ENCODE measurements at places on chromosomes 16 and 17. TPM values are rescaled to one million over a fixed set of nuclear protein-coding genes. Genes with fewer than 3 reads are reported as not detected.

TP53TG3D gene
- 0.89 TPM for total RNA-seq

EFTUD2 gene
- 66.9 TPM for total RNA-seq

DNA sequence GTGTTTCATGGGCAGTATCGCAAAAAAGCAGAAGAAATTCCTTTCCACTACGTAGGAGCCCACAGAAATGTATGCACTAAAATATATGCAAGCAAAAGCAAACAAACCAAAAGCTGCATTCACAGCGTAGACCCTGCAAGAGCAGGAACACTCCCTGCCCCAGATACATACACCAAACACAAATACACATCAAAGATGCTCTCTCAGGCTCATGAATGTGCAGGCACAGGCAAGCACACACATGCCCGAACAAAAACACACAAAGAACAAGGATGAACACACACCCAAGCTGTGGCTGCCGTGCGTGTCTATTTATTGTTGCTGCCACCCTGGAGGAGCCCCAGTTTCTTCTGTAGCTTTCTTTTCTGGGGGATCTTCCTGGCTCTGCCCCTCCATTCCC, 1.7 kb downstream of the NUPR1 start:
- no peak for DNase-seq

DNA sequence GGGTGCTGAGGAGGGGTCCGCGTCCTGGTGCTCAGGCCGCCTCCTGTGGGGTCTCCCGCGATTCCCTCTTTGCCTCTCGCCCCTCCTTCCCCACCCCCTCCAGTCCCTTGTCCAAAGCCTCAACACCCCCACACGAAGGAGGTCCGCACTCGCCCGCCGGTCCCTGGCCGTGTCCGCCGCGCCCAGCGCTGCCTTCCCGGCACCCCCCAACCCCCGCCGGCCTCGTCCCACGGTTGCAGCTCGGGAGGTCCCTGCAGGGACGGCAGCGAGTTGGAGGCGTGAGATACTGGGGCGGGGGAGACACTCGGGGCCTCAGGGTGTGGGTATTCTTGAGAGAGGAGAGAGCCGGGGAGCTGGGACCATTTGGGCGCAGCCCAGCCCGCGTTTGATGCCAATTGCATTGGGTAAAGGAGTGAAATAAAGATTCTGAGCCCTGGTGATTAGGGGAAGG, 468 bp downstream of the FLYWCH2 start:
- DNase-seq, result peak; percentile 55

STH gene
- not detected for total RNA-seq

DEXI gene
- total RNA-seq, result 112 TPM

CDK5R1 gene
- 1.4 TPM for total RNA-seq

UQCRC2 gene
- 931 TPM for total RNA-seq

SALL1 gene
- total RNA-seq, result 0.46 TPM

GRCh38 chr17:66038125-66038524, 153.8 kb downstream of the CEP112 start:
- no peak for DNase-seq

CA5A gene
- total RNA-seq, result not detected

DNA sequence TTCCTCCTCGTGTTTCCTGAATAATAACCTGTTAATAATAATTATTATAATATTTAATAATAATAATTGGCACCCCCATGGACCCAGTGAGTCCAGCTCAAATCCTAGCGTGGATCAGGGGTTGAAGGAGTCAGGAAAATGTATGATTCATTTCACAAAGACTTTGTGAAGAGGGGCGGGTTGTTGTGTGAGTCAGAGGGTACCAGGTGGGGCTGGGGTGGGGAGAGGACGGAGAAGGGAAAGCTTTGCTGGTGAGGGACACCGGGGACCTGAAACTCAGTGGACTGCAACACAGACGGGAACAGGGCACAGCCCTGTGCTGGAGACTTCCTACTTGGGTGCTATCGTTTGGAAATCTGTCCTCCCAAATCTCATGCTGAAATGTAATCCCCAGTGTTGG, 3.1 kb upstream of the ADORA2B start:
- DNase-seq, result no peak

DNA sequence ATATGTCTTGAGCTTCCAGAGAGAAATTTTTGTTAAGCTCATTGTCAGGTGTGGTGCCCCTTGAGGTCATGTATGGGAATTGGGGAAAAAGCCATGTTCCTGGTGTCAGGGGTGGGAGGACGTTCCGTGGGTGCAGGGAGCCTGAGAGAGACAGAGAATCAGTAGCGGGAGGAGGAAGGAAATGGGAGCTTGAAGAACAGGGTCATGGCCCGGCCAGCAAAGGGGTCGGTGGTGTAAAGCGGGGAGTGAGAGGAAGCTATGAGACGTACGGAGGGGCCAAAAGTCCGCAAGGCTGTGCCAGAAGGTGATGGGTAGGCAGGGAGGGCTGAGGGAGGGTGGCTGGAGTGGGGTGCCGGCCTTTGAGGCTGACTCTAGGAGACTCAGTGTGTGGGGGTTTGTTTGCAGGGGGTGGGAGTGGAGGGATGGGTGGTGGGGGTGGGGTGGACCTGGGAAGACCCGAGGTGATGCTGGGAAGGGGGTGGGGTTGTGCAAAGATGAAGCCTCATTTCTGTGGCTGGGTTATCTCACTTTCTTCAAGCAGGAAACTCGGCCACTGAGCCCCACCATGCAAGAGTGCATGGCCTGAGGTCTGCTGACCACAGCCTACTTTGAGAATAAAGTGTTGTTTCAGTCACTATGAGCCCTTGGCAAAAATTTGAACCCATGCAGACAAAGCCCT, 63.6 kb downstream of the PLCG2 start:
- DNase-seq, result no peak

DNA sequence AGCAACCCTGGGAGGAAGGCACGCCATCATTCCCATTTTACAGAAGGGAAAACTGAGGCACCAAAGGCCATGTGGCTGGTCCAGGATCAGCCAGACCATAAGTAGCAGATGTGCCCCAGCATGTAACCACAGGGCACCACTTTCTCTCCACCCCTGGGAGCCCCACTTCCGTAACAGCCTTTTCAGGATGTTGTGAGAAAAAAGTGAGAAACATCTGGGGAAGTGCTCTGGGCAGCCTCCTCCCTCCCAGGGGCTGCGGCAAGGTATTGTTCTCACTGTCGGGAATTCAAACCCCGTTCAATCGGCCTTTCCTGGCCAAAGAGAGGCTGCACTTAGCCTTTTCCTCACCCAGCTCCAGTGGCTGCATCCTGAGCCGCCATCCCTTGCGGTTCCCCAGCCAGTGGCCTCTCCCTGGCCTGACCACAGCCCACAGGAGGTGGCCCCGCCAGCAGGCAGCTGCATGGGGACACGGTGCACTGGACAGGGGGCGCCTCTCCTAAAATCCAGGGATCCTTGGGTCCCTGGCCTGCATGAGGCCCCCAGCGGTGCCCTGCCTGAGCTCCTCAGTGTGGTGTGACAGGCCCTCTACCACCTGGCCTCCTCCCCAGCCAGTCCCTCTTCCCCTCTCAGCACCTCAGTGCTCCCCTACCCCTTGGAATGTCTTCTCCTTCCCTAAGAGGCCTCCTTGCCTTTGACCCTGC, 5.7 kb upstream of the CDH5 start:
- no peak for DNase-seq

DNA sequence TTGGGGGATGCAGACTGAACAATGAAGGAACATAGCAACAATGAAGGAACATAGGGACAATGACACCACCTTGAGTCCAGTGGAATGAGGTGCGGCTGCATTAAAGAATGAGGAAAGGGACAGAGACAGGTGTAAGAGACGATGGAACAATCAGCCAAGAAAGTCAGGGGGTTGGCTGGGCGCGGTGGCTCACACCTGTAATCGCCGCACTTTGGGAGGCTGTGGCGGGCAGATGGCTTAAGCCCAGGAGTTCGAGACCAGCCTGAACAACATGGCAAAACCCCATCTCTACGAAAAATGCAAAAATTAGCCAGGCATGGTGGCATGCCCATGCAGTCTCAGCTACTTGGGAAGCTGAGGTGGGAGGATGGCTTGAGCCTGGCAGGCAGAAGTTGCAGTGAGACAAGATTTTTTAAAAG, 13.6 kb upstream of the CBFB start:
- DNase-seq, result no peak

- DNase-seq, result no peak
Measured at GRCh38 chr16:72092832-72093447, 480 bp downstream of the TXNL4B start.

DNA sequence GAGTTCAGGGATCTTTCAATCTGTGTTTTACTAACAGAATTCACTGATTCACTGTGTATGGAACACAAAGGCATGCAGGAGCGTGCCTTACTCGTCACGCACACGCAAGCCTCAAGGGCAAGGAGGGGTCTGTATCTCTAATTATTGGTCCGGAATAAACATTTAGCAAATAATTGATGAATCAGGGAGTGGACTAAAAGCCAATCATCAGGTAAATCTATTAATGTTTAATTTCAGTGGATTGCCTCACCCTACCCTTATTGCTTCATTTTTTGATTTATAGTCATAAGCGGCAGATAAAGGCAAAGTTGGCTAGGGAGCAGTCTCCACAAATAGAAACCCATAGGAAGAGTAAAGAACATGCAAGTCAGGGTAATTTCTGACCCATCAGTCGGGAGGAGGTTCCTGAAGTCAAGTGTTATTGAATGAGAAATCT, 7.4 kb upstream of the HSD17B2 start:
- DNase-seq, result no peak

HIC1 gene
- 19.3 TPM for total RNA-seq

DNA sequence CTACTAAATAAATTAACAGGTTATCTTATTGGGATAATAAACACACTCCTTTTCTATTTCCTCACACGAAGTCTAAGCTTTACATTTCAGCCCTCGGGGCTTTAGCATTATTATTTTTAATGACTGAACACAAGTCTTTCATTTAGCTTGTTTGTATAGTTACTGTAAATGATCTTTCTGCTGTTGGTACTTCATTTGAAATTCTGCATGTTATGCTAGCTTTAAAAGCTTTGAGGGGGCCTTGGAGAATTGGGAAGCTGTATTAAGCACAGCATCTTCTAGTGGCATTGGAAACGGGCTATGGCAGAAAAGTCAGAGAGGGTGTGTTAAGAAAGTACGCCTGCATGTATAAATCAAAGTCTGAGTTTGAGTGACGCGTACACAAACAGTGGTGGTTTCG, 243.7 kb downstream of the FTO start:
- no peak for DNase-seq

GRCh38 chr16:769184-769784, 8.8 kb downstream of the MSLN start:
- no peak for DNase-seq

DNAAF8 gene
- 1.2 TPM for total RNA-seq

GRCh38 chr16:49857423-49858181, 1.7 kb upstream of the ZNF423 start:
- DNase-seq, result peak; percentile 75

- DNase-seq, result no peak
Measured at GRCh38 chr17:58755269-58755576, 431 bp upstream of the PPM1E start.

- DNase-seq, result no peak
Measured at GRCh38 chr16:3924763-3925162, 44.2 kb upstream of the CREBBP start.

GRCh38 chr16:80015566-80015965, 415.0 kb upstream of the MAF start:
- DNase-seq, result no peak

- DNase-seq, result no peak
Measured at GRCh38 chr17:51230306-51230705, 29.5 kb downstream of the MBTD1 start.

- DNase-seq, result no peak
Measured at GRCh38 chr16:8753416-8754054, 43.9 kb downstream of the TMEM186 start.

TMED6 gene
- not detected for total RNA-seq

DNA sequence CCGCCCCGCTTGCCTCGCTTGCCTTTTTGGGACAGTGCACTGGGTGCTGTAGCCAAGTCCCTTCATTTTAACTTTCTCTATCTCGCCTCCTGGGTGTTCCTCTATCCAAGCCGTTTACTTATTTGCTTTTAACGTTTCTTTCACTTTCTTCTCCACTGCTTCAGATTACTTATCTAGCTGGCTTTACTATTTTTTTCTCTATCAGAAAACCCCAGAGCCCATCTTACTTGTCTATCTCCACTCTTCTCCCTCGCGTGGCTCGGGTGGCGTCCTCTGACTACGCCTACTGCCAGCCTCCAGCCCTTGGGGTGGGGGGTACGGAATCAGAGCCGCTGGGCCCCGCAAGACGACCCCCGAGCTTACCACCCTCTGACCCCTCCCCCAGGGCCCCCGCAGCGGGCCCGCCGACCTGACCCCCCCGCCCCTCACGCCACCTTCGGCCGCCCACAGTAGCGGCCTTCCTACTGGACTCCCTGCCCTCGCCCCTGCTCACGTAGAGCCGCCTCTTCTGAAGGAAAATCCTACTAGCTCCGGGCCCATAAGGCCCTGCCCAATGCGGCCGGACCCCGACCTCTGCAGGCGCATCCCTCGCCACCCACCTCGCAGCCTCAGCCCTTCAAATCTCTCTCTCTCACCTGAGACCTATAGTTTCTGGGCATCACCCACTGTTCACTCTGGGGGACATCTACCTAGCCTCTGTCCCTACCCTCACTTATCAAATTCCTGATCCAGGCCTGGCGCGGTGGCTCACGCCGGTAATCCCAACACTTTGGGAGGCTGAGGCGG, 1.0 kb upstream of the SLC12A4 start:
- DNase-seq, result no peak

C17orf100 gene
- total RNA-seq, result 0.48 TPM

Measured in Right ventricle myocardium superior (tissue), 1 donor.